Astrocyte (in vitro differentiated cells and primary cell): ENCODE measurements at places on chromosomes 12 and 14. TPM values are rescaled to one million over a fixed set of nuclear protein-coding genes. Genes with fewer than 3 reads are reported as not detected.

FGD4 gene
- 16.2 and 18.7 TPM in 2 replicates for total RNA-seq

SOAT2 gene
- not detected in 2 replicates for total RNA-seq

TEX52 gene
- not detected in 2 replicates for total RNA-seq

DNA sequence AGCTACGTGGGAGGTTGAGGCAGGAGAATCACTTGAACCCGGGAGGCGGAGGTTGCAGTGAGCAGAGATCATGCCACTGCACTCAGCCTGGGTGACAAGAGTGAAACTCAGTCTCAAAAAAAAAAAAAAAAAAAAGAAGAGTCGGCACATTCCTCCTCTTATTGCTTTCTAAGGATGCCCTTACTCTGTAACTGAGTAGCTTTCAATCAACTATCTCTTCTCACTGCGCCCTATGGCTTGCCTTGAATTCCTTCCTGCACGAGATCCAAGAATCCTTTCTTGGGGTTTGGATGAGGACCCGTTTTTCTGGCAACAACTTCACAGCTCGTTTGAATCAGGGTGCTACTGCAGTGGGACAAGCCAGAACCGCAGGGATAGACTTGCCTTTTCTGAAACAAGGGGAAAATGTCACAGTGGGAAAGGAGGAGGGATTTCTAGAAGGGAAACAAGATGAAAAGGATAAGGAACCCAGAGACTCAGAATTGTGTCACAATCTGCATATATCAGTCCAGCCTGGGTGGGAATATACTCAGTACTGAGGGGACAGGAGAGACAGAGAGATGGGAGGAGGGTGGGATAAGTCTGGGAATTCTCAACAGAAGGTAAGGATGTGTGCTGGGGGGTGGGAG, 16.1 kb upstream of the RND1 start:
- H3K36me3 ChIP-seq: no peaks in the 10 kb centered on the region
- H3K4me1 ChIP-seq: peaks cover 23% of the 10 kb centered on the region
- no peak for DNase-seq
- peak overlapping the region; percentile 55 for H3K27ac ChIP-seq
- peak overlapping the region; percentile 19 for H3K4me3 ChIP-seq

GRCh38 chr12:15196678-15197505, 24.3 kb downstream of the RERG start:
- DNase-seq: no peak
- no peaks in the 10 kb centered on the region for H3K36me3 ChIP-seq
- H3K27ac ChIP-seq: no peak overlapping the region
- H3K27me3 ChIP-seq: peaks cover 3% of the 10 kb centered on the region

- peak; percentile 47 for DNase-seq
- no peak overlapping the region for H3K4me3 ChIP-seq
Observed at GRCh38 chr12:111063295-111064026, 143.1 kb upstream of the MYL2 start.

- H3K4me1 ChIP-seq: peaks cover 28% of the 10 kb centered on the region
- no peaks in the 10 kb centered on the region for H3K36me3 ChIP-seq
- no peak overlapping the region for H3K4me3 ChIP-seq
- H3K27me3 ChIP-seq: no peaks in the 10 kb centered on the region
- DNase-seq: peak; percentile 10
Observed at GRCh38 chr12:121857322-121858246, 1.1 kb downstream of the HPD start.

DPY19L2 gene
- total RNA-seq: 6.5 and 7.3 TPM in 2 replicates

SRRM4 gene
- 0.30 and 0.46 TPM in 2 replicates for total RNA-seq

- DNase-seq: peak; percentile 91
- H3K4me3 ChIP-seq: no peak overlapping the region
- H3K4me1 ChIP-seq: peaks cover 27% of the 10 kb centered on the region
- no peaks in the 10 kb centered on the region for H3K27me3 ChIP-seq
- no peaks in the 10 kb centered on the region for H3K36me3 ChIP-seq
Observed at GRCh38 chr12:76266797-76267196, 81.4 kb downstream of the BBS10 start.

GRCh38 chr14:78403278-78403815, 233.2 kb downstream of the NRXN3 start:
- H3K4me1 ChIP-seq: peaks cover 14% of the 10 kb centered on the region
- peak; percentile 71 for DNase-seq
- no peaks in the 10 kb centered on the region for H3K27me3 ChIP-seq
- peak overlapping the region; percentile 52 for H3K27ac ChIP-seq
- H3K36me3 ChIP-seq: no peaks in the 10 kb centered on the region

P2RX2 gene
- not detected in 2 replicates for total RNA-seq

CLEC9A gene
- not detected in 2 replicates for total RNA-seq

GRCh38 chr14:77314043-77314442, 6.6 kb downstream of the POMT2 start:
- H3K4me1 ChIP-seq: peaks cover 9% of the 10 kb centered on the region
- H3K36me3 ChIP-seq: no peaks in the 10 kb centered on the region
- H3K4me3 ChIP-seq: no peak overlapping the region
- H3K27me3 ChIP-seq: no peaks in the 10 kb centered on the region
- H3K27ac ChIP-seq: no peak overlapping the region
- peak; percentile 43 for DNase-seq

HIGD1C gene
- not detected in 2 replicates for total RNA-seq

PAH gene
- not detected in 2 replicates for total RNA-seq

DNA sequence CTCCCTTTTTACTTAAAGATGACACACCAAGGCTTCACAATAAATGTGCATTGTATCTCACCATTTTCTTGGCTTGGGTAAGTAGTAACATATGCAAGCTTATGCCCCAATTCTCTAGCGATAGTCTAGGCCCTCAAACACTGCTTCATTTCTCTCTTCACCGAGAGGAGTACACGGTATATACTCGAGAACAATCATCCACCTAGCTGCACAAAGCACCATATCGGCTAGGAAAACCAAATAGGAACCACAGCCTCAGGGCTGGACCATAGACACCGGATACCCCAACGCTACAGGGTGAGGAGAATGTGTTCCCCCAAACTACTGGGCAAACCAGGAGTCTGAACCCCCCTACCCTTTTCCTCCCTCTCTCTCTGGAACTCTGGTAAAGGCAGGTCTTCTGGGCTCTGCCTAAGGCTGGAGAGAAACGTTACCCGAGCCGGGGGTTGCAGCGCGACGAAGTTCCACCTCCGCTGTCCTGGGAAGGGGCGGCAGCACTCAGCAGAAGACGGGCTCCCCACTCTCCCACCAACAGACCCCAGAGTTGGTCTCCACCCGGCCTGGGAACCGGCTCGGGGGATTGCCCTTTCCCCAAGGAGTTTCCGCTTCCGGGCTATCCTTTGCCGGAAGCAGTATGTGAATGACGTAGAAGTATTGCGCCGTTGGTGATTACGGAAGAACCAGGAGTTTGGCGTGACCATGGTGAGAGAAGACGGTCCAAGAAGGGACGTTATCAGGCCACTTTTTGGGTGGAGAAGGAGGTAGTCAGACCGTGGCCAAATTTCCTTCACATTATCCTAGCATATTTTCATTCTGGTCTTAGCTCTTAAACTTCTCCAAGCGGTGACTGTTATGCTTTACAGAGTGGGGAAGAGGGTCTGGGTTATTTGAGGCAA, at the start of the genes AREL1 and FCF1:
TSS of gene AREL1 (minus strand) at position 582 of the 896 bp plus-strand sequence. CDS start 27,465 bp downstream, outside the sequence.
TSS of gene FCF1 (plus strand) at position 646 of the 896 bp plus-strand sequence. CDS start at position 700, 54 bp downstream.
- no peaks in the 10 kb centered on the region for H3K27me3 ChIP-seq
- peaks cover 12% of the 10 kb centered on the region for H3K36me3 ChIP-seq
- peaks cover 9% of the 10 kb centered on the region for H3K4me1 ChIP-seq
- H3K27ac ChIP-seq: peak within 1 kb of the TSS; percentile 81
- peak within 1 kb of the TSS; percentile 100 for H3K4me3 ChIP-seq
